ENCODE measurements at places on chromosomes 16 and 17. TPM values are rescaled to one million over a fixed set of nuclear protein-coding genes. Genes with fewer than 3 reads are reported as not detected.

- H3K4me1 ChIP-seq = no peaks in the 10 kb centered on the region
- no peak overlapping the region for H3K27ac ChIP-seq
- no peaks in the 10 kb centered on the region for H3K36me3 ChIP-seq
- DNase-seq = no peak
- H3K4me3 ChIP-seq = no peak overlapping the region
These were observed 2.0 kb downstream of the CD300LB start for GRCh38 chr17:74529243-74529642.

The SRCAP gene
- 15.3 TPM for total RNA-seq

DNA sequence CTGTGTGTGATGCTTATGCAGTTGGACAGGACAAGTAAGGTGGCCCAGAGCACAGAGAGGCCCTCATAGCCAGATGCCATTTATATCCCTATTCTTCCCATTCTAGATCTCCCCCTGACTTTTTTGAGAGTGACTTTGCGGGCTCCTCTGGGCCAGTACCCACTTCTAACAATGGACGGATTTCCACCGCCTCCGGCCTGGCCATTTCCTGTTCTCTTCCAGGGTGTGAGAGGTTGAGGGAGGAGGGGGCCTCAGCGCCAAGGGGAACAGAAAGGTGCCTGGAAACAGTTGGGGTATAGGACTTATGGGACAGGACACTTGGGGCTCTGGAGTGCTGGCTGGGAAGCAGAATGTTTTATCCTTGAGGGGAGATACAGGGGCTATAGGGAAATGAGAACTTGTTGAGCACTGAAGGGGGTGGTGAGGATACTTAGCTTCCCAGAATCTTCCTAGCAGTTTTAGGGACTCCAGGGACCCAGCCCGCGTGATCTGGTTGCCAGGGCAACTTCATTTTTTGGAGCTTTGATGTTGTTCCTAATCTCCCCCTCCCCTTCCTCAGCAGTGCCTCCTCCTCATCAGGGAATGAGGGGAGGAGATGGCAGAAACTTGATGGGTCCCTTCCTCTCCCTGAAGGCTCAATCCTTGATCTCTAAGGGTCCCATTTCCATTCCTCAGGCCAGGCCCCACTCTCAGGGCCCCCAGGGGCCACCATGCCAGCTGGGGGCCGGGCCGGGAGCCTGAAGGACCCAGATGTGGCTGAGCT is 3.6 kb downstream of the TAOK2 start:
- H3K4me3 ChIP-seq = peak overlapping the region; percentile 99
- H3K27me3 ChIP-seq = no peaks in the 10 kb centered on the region
- no peak for DNase-seq
- no peaks in the 10 kb centered on the region for H3K36me3 ChIP-seq

- no peak overlapping the region for H3K4me3 ChIP-seq
- no peak for DNase-seq
- H3K36me3 ChIP-seq = no peaks in the 10 kb centered on the region
- peaks cover 5% of the 10 kb centered on the region for H3K4me1 ChIP-seq
- no peak overlapping the region for H3K27ac ChIP-seq
These were observed 81.2 kb upstream of the GOT2 start for GRCh38 chr16:58815181-58815888.

DNA sequence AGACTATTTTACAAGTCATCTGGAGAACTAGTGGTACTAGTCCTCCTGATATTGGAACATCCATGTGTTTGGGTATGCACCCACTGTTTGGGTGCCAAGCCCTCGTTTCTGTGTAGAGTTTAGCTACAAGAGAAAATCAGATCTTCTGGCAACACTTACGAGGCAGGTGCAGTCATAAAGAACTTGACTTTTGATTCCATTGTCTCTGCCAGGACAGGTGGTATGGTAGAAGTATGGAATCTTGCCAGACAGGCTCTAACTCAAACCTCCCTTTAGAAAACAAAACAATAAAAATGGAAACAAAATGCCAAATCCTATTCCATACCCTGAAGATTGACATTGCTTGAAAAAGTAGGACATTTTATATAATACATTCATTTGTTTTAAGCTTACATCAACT is 16.0 kb downstream of the RNF43 start:
- no peaks in the 10 kb centered on the region for H3K4me1 ChIP-seq
- H3K27me3 ChIP-seq = no peaks in the 10 kb centered on the region
- no peak overlapping the region for H3K27ac ChIP-seq
- DNase-seq = no peak
- H3K36me3 ChIP-seq = no peaks in the 10 kb centered on the region

DNA sequence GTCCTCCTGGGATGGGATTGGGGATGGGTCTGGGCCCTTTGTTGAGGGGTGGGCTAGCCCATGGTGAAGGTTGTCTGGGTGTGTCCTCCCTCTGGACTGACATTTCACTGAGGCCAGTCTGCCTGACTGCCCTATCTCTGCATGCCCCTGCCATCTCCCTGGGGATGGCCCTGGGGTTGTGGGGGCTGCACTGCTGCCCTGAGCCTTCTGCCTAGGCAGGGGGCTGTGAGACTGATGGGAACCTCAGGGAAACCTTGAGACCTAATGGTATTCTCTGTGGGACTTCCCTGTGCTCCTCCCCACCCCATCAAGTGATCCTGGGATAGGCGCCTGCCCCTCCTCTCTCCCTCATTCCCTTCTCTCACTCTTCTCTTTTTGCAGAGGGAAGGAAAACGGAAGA is 19.9 kb downstream of the RAI1 start:
- no peaks in the 10 kb centered on the region for H3K27me3 ChIP-seq
- H3K27ac ChIP-seq = no peak overlapping the region
- no peak for DNase-seq
- peaks cover 33% of the 10 kb centered on the region for H3K4me1 ChIP-seq
- H3K36me3 ChIP-seq = no peaks in the 10 kb centered on the region

DNA sequence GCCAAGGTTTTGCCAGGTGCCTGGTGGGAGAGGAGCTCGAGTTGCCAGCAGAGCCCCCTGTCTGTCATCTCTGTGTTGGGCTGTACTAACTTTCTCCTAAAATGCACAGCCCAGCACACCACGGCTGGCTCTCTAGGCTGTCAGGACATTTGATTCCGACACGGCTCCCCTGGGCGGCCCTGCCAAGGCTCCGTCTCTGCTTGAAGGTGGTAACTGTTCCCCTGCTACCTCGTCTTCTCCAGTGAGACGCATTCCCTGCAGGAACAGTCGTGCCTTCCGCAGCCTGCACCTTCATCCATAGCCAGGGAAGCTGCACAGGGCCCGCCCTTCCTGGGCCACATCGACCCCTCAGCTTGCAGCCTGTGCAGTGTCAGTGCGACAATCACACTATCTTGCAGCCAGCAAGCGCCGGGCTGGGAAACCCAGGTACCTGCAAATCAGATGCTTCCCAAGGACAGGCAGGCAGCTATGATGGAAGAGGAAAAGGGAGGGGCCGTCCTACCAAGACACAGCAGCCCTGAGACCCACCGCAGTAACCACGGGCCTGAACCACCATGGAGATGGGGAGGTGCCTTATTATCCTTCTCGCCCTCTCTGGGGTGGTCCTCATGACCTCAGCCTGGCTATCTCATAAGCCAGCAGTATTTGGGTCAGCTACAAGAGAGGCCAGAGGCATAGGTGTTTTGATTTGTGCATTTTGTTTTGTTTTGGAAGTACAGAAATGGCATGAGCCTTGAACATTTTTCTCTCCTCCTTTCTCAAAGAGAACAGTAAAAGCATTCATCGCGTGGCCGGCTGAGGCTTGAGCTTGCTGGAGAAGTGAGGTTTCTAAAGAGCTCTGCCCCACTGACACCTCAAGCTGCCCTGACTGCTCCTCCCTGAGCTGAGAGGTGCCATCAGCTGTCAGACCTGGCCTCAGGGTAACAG is 361.7 kb upstream of the TNRC6C start:
- no peaks in the 10 kb centered on the region for H3K36me3 ChIP-seq
- no peak for DNase-seq
- no peak overlapping the region for H3K27ac ChIP-seq
- H3K4me3 ChIP-seq = no peak overlapping the region
- peaks cover 9% of the 10 kb centered on the region for H3K4me1 ChIP-seq

DNA sequence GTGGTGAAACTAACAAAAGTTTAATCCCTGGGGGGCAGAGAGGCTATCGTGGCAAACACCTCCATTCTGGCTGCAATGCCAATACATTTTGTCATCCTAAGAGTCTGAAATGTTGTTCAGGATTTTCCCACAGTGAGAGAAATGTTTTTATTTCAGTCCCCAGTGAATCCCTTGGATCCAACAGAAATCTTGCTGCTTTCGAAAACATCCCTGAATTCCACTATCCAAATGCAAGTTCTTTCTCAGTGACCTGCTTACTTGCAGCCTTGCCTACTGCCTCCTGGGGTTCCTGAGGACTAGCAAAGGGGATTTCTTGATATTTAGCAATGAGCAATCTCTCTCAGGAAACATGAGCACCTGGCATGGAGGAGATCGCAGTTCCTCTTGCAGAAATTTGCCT is 202.1 kb upstream of the IRX3 start:
- H3K27ac ChIP-seq = peak overlapping the region; percentile 20
- no peak for DNase-seq
- no peaks in the 10 kb centered on the region for H3K36me3 ChIP-seq
- no peaks in the 10 kb centered on the region for H3K27me3 ChIP-seq

GRCh38 chr16:80585764-80586163 is 45.0 kb downstream of the DYNLRB2 start:
- no peak overlapping the region for H3K4me3 ChIP-seq
- no peaks in the 10 kb centered on the region for H3K4me1 ChIP-seq
- DNase-seq = no peak
- no peaks in the 10 kb centered on the region for H3K27me3 ChIP-seq
- H3K27ac ChIP-seq = no peak overlapping the region

DNA sequence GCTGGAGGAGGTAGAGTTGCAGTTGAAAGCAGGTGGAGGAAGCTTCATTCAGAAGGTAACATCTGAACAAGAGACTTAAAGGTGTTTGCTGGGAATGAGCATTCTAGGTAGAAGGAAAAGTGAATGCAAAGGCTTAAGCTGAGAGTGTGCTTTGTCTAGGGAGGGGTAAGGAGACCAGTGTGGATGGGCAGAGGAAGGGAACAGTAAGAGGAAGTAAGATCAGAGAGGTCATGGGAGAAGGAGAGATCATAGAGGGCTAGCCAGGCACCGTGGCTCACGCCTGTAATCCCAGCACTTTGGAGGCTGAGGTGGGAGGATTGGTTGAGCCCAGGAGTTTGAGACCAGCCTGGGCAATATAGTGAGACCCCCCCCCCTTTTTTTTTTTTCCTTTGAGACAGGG is 3.3 kb downstream of the STX4 start:
- H3K4me1 ChIP-seq = peaks cover 8% of the 10 kb centered on the region
- DNase-seq = no peak
- H3K27ac ChIP-seq = no peak overlapping the region
- H3K36me3 ChIP-seq = no peaks in the 10 kb centered on the region
- H3K4me3 ChIP-seq = no peak overlapping the region
- H3K27me3 ChIP-seq = no peaks in the 10 kb centered on the region

GRCh38 chr16:85621698-85622428 is 8.7 kb downstream of the GSE1 start:
- peak overlapping the region; percentile 39 for H3K27ac ChIP-seq
- H3K27me3 ChIP-seq = no peaks in the 10 kb centered on the region
- H3K36me3 ChIP-seq = no peaks in the 10 kb centered on the region
- H3K4me3 ChIP-seq = no peak overlapping the region
- no peak for DNase-seq
- H3K4me1 ChIP-seq = peaks cover 11% of the 10 kb centered on the region

The RHBDF1 gene
- 5.6 TPM for total RNA-seq

- no peaks in the 10 kb centered on the region for H3K36me3 ChIP-seq
- no peaks in the 10 kb centered on the region for H3K4me1 ChIP-seq
- no peaks in the 10 kb centered on the region for H3K27me3 ChIP-seq
- no peak for DNase-seq
- H3K27ac ChIP-seq = no peak overlapping the region
These were observed 23.2 kb downstream of the TMEM186 start for GRCh38 chr16:8774208-8774607.

DNA sequence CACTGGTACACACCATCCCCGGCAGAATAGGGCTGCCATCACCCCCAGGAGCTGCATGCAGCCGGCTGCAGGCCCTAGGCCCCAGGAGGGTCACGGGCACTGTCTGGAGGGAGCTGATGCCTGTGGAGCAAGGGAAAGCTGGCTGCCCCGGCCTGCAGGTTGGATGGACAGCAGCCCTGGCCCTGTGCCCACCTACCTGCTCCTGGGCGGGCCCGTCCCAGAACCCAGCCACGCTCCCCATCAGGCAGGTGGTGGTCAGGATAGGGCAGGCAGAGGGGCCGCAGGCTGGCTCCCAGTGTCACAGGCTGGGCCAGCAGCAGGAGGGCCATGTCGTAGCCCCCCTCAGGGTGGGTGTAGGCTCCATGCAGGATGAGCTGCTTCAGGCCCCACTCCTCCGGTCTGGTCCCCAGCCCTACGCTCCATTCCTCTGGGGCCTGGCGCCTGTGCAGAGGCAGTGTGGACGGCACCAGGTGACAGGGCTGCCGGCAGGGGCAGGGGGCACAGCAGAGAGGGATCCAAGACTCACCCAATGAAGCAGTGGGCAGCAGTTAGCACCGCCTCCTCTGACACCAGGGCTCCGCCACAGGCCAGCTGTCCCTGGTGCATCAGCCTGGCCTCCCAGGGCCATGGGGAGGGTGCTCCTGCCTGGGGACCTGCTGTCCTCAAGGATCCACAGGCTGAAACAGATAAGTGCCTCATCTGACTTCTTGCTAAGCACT is 4.0 kb downstream of the PRSS53 start:
- no peaks in the 10 kb centered on the region for H3K36me3 ChIP-seq
- H3K4me3 ChIP-seq = no peak overlapping the region

The TMEM238L gene
- not detected for total RNA-seq

- H3K4me1 ChIP-seq = peaks cover 78% of the 10 kb centered on the region
- no peaks in the 10 kb centered on the region for H3K36me3 ChIP-seq
- H3K27me3 ChIP-seq = no peaks in the 10 kb centered on the region
- peak overlapping the region; percentile 98 for H3K27ac ChIP-seq
These were observed 3.3 kb upstream of the NR1D1 start for GRCh38 chr17:40103688-40104087.

GRCh38 chr16:47716571-47716970 is 255.4 kb downstream of the PHKB start:
- no peaks in the 10 kb centered on the region for H3K36me3 ChIP-seq
- no peak for DNase-seq
- H3K27me3 ChIP-seq = no peaks in the 10 kb centered on the region
- no peak overlapping the region for H3K4me3 ChIP-seq
- H3K4me1 ChIP-seq = no peaks in the 10 kb centered on the region
- H3K27ac ChIP-seq = no peak overlapping the region

DNA sequence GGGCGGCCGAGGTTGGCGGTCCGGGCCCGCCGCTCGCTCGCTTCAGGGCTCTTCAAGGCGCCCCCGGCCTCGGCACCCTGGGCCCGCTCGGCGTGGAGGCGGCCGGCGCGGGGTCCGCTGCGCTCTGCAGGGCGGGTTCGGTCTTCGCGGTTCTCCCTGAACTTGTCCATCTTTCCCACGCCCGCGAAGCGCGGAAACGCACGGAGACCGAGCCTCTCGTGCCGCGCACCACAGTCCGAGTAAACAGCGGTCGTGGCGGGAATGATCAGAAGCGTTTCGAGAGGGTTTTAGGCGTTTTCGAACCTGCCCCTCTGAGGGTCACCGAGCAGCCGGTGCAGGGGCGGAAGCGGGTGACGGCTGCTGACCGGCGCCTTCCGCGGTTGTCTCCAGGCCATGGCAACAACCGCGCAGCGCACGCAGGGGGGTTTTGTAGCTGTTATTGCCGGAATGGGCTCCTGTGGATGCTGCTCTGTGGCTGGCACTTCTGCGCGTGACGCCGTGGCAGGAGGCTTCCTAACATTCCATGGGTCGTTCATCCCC is 414 bp downstream of the NARF start:
- peak overlapping the region; percentile 100 for H3K27ac ChIP-seq
- H3K4me1 ChIP-seq = peaks cover 16% of the 10 kb centered on the region
- no peak for DNase-seq
- peaks cover 36% of the 10 kb centered on the region for H3K36me3 ChIP-seq

GRCh38 chr16:17784073-17784472 is 313.3 kb upstream of the XYLT1 start:
- no peaks in the 10 kb centered on the region for H3K4me1 ChIP-seq
- no peaks in the 10 kb centered on the region for H3K27me3 ChIP-seq
- no peak overlapping the region for H3K4me3 ChIP-seq
- H3K27ac ChIP-seq = no peak overlapping the region
- no peaks in the 10 kb centered on the region for H3K36me3 ChIP-seq
- DNase-seq = no peak

Data from gastrocnemius medialis (tissue), 4 donors.